ENCODE measurements at places on chromosomes 5 and 9. TPM values are rescaled to one million over a fixed set of nuclear protein-coding genes. Genes with fewer than 3 reads are reported as not detected.

SLCO6A1 gene
- total RNA-seq, result not detected

LHX3 gene
- total RNA-seq, result not detected

NTNG2 gene
- total RNA-seq, result 14.5 TPM

TMEM174 gene
- not detected for total RNA-seq

ZBTB34 gene
- total RNA-seq, result 7.4 TPM

PCDHA9 gene
- not detected for total RNA-seq

PFN3 gene
- not detected for total RNA-seq

SNCB gene
- total RNA-seq, result not detected

FABP6 gene
- total RNA-seq, result not detected

SLC6A19 gene
- total RNA-seq, result not detected

BASP1 gene
- 0.75 TPM for total RNA-seq

ASPN gene
- not detected for total RNA-seq

ZNF879 gene
- 3.5 TPM for total RNA-seq

EEIG1 gene
- 60.8 TPM for total RNA-seq

AGPAT2 gene
- 16.9 TPM for total RNA-seq

WDR31 gene
- total RNA-seq, result 1.1 TPM

RNF183 gene
- not detected for total RNA-seq

MARCHF3 gene
- 0.73 TPM for total RNA-seq

LCN6 gene
- not detected for total RNA-seq

QRFP gene
- total RNA-seq, result not detected

ZFP37 gene
- total RNA-seq, result 1.1 TPM
